ENCODE measurements at places on chromosomes 11 and 22. TPM values are rescaled to one million over a fixed set of nuclear protein-coding genes. Genes with fewer than 3 reads are reported as not detected.

Gene OR5B21
- not detected for total RNA-seq

Gene C22orf15
- total RNA-seq: not detected

Gene SDHAF2
- total RNA-seq: 23.7 TPM

Gene OR8D4
- total RNA-seq: 0.21 TPM

Gene ZNF280A
- not detected for total RNA-seq

Gene MS4A6E
- total RNA-seq: not detected

Gene CCDC188
- total RNA-seq: 1.1 TPM

Gene HBE1
- total RNA-seq: 3.3 TPM

Gene SLN
- 2,034 TPM for total RNA-seq

Gene KCNJ1
- total RNA-seq: not detected

Gene FIBIN
- 99.0 TPM for total RNA-seq

Gene RFPL2
- total RNA-seq: not detected

Gene FXYD6
- 78.6 TPM for total RNA-seq

Gene BRSK2
- 0.41 TPM for total RNA-seq

Gene IL10RA
- total RNA-seq: 5.9 TPM

Gene NCAPH2
- 38.9 TPM for total RNA-seq

Gene GNAZ
- 4.4 TPM for total RNA-seq

Gene KRTAP5-11
- total RNA-seq: not detected

Gene GNB1L
- 6.1 TPM for total RNA-seq
